ENCODE measurements at places on chromosomes 7 and 10.

DNA sequence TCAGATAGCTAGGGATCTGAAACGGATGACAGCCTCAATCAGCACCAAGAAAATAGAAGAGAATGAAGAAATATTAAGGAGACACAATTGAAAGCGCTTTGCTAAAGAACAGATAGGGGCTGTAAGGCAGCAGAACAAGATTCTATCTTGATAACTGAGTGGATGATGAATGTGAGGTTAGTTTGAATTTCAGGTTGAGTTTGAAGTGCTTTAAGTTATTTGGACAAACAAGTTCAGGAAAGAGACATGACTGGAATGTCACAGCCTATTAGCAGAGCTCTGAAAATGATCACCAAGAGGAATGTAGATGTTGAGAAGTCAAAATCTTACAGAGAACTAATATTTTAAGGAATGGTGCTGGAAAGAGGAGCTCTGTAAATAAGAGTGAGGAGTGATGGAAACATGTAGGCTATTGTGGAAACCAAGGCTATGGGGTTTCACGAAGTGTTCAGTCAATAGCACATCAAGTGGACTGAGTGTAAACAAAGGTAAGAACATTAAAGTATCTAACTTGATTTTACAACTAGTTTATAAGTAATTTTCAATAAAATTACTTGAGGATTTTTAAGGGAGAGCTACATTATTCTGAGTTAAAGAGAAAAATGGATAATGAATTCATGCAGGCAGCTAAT lies 61.6 kb downstream of the MEST start:
- DNase-seq: no peak

DNA sequence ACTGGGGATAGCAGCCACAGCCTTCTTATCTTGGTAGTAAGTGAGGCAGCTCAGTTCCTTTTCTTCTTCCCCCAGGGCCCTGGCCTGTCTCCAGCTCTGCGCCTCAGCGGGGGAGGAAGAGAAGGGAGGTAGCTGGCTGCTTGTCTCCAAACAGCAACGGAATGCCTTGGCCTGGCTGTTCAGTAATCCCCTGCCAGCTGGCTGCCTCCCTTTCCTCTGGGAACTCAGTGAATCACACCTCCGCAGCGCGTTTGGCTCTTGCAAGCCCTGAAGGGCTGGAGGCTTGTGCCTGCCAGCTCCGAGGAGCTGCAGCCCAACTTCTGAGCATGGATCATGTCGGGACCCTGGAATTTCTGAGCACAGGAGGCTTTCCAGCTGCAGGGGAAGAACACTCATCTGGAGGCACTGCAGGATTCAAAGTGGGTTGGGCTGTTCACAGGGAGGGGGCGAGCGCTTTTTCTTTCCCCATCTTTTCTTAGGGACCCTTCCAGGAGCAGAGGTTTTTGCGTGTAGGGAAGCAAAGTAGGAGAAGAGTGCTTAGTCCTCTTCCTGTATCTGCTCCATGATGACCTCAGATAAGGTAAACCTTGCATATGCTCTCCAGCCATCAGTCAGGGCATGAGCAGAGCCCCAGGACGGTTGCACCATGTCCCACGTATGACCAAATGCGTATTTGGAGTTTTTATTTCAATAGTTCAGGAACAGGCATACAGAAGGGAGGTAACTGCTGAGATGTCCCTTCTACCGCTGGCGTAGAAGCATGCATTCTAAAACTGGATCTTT lies 253.2 kb upstream of the INHBA start:
- no peak for DNase-seq

GRCh38 chr7:113217314-113217713 lies 99.0 kb upstream of the SMIM30 start:
- no peak for DNase-seq

DNA sequence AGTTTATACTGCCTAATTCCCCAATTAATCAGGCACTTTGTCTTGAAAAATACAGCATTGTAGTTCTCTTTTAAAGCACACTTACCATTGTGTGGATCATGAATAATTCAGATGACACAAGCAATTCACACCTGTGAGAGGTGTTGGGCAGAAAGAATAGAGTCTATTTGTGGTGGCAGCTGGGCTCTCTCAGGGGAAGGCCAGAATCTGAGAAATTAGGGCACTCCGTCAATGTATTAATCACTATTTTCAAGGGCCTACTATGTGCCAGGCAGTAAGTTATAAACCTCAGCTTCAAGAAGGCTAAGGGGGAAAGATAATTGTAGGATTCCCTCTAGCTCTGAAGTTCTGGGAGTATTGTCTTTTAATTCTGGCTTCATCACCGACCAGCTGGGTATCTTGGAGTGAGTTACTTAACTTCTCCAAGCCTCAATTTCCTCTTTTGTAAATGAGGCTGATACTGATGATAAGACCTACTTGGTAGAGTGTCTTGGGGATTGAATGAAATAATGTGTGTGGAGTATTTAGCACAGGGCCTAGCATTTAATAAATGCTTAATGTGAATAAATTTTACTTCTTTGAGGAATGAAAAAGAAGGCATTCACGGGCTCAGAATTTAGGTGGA lies 2.5 kb downstream of the CHN2 start:
- DNase-seq: no peak

DNA sequence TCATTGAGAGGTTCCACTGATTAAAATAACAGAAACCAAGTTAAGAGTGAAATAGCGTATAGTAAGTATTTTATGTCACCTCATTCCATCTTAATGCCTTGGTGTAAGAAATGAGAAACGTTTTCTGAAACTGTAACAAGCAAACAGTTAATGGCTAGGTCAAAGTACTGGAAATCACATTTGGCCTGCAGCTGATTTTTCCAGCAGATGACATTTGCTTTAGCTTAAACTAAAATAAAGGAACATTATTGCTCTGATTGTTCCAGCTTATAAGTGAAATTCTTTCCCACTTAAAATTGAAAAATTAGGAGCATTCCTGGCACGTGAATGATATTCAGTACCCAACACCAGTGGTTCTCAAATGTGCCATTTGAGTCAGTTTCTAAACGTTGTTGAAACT lies 213.6 kb upstream of the DPP6 start:
- DNase-seq: no peak

- DNase-seq: no peak
Observed at GRCh38 chr10:1198453-1199344, 142.5 kb downstream of the WDR37 start.

Data from stimulated activated CD8-positive, alpha-beta memory T cell treated with anti-CD3 and anti-CD28 coated beads, Interleukin-12 subunit alpha, Interleukin-12 subunit beta, amount 100 ng/mL, for 4 hours (primary cell).